Stimulated activated CD8-positive, alpha-beta memory T cell treated with anti-CD3 and anti-CD28 coated beads, Interleukin-2, amount 100 ng/mL, for 1 hour (primary cell): ENCODE measurements at places on chromosomes 3 and 15.

DNA sequence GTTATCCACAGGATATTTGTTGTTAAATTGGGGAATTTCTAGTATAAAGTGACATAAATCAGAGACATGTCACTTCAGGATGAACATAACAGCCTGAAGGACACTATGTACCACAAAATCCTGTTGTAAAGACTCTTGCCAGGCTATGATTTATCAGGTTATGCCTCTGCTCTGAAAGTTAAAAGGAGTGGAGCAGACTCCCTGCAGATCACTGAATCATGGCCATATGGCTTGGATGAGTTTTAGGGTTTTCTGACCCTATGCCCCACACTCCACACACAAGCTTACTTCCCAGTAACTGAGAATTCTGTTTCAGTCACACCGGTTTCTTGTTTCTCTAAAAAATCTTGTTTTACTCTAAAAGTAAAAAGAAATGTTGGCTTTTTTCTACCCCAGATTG lies 869.4 kb downstream of the NAALADL2 start:
- no peak for DNase-seq

DNA sequence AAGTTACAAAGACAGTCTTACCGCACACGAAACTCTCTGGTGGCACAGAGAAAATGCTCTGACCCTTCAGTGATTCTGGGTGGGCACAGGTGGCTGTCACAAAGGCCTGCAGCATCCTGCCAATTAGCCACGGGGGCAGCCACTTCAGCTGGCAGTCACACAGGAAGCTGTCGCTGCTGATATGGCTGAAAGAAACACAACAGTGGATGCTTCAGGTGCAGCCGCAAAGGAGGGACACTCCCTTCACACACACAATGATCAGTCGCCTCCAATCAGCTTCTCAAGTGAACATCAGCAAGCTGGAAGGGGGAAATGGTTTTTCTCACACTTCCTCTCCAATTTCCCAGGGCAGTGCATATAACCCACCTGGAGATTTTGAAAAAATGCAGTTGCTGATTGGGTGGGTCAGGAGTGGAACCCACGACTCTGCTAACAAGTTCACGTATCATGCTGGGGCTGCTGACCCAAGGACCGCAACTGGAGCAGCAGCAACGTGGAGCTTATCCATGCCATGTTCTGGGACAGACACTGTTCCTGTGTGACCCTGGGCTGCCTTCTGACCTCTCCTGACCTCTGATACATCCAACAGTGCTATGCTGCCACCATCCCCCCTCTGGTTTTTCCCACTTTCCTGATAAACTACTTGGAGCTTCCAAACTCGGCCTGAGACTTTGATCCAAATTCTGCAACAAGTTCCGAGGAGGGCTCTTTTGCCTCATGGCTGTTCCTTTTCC lies 106.6 kb downstream of the LRIG1 start:
- DNase-seq: no peak

GRCh38 chr3:168081171-168081771 lies 14.5 kb downstream of the GOLIM4 start:
- no peak for DNase-seq

- DNase-seq: no peak
Observed at GRCh38 chr15:65332391-65333147, 28.1 kb downstream of the RNU5B-1 start.

DNA sequence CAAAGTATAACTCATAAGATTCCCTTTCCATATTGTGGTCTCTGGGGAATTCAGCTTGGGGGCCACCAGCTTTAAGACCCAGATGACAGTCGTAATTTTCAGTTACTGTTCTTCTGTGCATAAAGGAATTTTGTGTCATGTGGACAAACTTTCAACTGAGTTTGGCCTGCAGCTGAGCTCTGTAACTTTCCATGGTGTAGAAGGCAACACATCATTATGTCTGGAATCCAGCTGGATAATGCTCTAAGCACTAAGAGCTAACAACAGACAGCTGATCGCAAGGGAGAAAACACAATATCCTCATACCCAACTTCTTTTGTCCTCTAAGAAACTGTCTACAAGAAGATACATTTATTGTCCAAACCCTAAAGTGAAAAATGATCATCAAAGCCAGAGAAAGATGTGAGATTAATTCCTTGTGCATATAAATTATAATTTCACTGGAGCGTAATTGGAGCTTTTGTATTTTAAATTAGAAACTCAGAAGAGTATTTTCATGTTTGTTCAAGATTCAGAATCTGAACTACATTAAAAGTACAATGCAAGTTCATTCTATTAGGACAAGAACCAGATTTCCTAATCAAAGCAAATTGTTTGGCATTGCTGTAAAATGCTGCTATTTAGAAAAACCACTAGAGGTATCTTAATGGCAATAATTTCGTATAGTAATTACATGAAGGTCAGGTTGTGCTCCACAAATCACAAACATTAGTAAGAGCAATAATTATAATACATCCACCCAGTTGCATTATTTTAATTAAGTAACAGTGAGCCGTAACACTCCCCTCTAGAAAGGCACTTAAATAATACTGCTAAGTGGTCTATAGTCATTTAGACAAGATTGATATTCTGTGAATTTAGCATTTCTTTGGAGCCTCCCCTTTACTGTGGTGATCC lies 218.8 kb downstream of the ATP8B4 start:
- no peak for DNase-seq

- no peak for DNase-seq
Observed at GRCh38 chr3:185150561-185150960, 2.3 kb downstream of the C3orf70 start.

DNA sequence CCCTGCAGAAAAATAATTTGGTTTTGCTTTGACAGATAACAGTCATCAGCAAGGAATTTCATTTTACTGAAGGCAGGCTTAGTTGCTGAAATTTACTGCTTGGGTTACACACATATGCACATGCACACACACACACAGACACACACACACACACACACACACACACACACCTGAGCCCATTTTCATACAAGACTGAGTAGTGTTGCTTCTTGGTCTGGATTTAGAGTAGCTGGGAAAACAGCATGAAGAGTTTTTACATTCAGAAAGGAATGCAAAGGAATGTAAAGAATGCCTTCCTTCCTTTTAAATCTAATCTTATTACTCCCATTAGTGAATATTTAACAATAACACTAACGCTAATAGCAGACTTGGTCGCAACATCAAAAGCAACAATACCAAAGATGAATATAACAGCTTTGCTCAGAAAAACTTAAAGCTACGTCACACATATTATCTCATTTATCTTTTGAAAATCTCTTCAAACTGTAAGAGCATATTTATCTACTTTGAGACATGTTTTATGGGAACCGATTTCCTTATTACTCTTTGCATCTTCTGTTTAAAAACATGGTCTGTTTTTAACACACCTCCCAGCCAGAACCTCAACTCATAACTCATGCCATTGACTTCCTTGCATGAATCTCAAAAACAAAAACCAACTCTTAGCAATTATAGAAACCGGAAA lies 32.5 kb downstream of the RFTN1 start:
- no peak for DNase-seq

GRCh38 chr15:60363087-60363549 lies 34.7 kb downstream of the ANXA2 start:
- no peak for DNase-seq

DNA sequence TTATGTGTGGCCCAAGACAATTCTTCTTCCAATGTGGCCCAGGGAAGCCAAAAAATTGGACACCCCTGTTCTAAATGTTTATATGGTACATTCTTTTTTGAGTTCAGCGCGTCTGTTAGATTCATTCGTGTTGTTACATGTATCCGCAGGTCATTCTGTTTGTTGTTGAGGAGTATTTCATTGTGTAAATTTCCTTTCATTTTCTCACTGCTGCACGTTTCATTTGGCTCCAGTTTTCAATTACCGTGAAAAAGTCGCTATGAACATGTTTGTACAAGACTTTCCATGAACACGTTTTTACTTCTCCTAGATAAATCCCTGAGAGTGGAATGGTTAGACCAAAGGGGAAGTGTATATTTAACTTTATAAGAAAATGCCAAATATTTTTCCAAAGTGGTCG lies 7.5 kb upstream of the OPA1 start:
- DNase-seq: no peak

DNA sequence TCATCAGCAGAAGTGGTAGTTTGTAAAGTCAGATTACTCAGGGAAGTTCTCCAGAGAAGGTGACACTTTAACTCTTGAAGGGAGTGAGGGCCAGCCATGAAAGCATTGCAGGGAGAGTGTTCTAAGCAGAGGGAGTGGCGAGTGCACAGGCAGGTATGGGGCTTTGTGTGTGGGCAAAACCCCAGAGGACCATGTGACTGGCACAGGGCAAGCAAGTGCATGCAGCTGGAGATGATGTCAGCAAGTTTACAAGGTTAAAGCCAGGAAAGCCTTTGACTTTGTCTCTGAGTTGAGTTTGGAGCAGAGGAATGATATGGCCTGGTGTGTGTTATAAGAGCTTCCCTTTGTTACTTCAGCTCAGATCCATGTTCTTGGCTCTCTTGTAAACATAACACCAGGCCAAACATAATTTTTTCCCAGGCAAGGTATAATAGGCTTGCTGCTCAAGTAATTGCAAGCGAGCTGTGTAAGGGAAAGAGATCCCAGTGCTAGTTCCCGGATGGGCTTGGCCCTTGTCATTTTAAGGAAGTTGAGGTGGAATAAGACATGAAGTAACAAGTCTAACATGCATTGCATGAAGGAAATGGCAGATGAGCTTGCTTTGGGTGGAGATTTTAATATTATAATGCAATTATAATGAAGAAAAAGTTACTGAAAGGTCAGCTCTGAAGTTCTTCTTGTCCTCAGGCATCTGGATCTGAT lies 341.1 kb upstream of the LRRC3B start:
- DNase-seq: no peak

GRCh38 chr3:37592328-37592727 lies 269.4 kb upstream of the CTDSPL start:
- DNase-seq: no peak

- DNase-seq: no peak
Observed at GRCh38 chr15:89098281-89098680, 10.0 kb downstream of the ABHD2 start.

DNA sequence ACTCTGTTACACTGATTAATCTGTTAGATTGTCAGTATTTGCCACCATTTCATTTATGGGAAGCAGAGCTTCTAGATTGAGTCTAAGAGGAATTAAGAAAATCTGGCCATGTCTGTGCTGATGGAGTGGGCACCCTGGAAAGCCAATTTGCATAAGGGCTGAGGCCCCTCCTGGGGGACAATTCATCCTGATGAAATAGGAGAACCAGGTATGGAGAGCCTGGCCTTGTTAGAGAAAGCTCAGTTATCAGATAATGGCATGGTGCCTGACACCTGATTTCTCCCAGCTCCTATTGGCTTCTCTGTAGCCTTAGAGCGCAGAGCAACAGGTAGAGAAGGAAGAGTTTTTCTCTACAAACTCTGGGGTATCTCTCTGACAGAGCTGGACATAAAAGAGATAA lies 114.2 kb downstream of the EBLN2 start:
- DNase-seq: no peak

- DNase-seq: no peak
Observed at GRCh38 chr3:10366651-10367101, 45.8 kb upstream of the SEC13 start.

GRCh38 chr3:107680698-107681097 lies 157.9 kb downstream of the BBX start:
- DNase-seq: no peak

- DNase-seq: no peak
Observed at GRCh38 chr3:190306513-190307163, 15.6 kb downstream of the CLDN1 start.

DNA sequence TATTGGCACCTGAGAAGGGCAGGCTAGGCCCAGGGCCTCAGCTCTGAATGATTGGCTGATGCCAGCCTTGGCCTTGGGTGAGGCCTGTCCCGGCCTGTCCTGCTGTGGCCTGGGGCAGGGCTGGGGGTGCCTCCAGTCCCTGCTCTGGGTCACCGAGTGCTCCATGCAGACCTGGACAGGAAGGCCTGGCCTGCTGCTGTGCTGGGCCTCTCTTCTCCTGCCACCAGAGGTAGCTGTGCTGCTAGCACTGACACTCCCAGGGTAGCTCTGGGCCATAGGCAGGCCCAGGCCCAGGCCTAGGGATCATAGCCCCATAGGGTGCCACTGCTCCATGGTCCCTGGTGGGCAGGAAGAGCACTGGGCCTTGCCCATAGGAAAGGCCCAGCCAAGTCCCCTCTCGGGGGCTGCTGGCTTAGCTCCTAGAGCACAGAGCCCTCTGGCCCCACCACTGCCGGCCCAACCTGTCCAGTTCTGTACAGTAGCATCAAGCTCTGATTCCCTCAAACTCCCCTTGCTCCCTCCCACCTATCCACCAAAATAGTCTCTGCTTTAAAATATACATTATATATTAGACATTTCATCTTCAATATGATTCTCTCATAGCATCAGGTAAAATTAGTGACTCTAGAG lies 18.2 kb downstream of the ABTB1 start:
- no peak for DNase-seq

GRCh38 chr15:62856466-62857246 lies 185.9 kb upstream of the TPM1 start:
- no peak for DNase-seq

GRCh38 chr3:158668506-158668905 lies 3.9 kb downstream of the LXN start:
- DNase-seq: no peak

GRCh38 chr3:180278583-180279188 lies 241.9 kb upstream of the PEX5L start:
- no peak for DNase-seq

- no peak for DNase-seq
Observed at GRCh38 chr3:65974509-65974908, 64.2 kb downstream of the MAGI1 start.

GRCh38 chr15:25796395-25796794 lies 66.7 kb downstream of the ATP10A start:
- DNase-seq: no peak

GRCh38 chr3:49500732-49501609 lies 30.9 kb downstream of the DAG1 start:
- DNase-seq: no peak

GRCh38 chr15:78749831-78750230 lies 61.4 kb downstream of the ADAMTS7 start:
- DNase-seq: no peak

- DNase-seq: no peak
Observed at GRCh38 chr3:184359610-184360009, 1.8 kb downstream of the CLCN2 start.

GRCh38 chr3:101383156-101383575 lies 62.8 kb upstream of the IMPG2 start:
- no peak for DNase-seq
